ENCODE measurements at places on chromosomes 16 and 17.

DNA sequence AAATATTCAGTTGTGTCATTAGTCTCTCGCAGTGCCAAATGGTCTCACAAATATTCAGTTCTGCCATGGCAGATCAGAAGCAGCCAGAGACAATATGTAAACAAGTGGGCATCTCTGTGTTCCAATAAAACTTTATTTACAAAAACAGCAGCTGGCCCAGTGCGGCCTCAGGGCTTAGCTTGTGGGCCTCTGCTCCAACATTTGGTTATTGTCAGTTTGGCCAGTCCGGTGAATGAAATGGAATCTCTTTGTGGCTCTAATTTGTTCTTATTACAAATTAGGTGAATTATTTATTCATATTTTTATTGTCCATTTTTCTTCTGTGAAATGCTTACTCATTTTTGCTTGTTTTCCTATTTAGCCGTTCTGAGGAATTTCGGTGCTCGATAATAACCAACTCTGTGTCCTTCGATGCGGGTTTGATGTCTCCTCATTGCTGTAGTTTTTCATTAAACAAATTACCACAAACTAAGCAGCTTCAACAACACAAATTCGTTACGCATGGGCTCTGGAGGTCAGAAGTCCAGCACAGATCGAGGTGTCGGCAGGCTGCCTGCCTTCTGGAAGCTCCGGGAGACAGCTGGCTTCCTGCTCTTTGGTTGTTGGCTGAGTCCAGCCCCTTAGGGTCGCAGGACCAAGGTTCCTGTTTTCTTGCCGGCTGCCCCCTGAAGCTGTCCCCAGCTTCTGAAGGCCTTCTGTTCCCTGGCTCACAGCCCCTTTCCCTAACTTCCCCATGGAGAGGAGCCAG is 4.1 kb upstream of the SLC38A10 start:
- DNase-seq = no peak

- no peak for DNase-seq
Observed at GRCh38 chr17:12553625-12554024, 112.1 kb upstream of the MYOCD start.

GRCh38 chr17:78172249-78173051 is 4.1 kb downstream of the SYNGR2 start:
- no peak for DNase-seq

GRCh38 chr17:37801171-37801570 is 56.3 kb upstream of the HNF1B start:
- no peak for DNase-seq

DNA sequence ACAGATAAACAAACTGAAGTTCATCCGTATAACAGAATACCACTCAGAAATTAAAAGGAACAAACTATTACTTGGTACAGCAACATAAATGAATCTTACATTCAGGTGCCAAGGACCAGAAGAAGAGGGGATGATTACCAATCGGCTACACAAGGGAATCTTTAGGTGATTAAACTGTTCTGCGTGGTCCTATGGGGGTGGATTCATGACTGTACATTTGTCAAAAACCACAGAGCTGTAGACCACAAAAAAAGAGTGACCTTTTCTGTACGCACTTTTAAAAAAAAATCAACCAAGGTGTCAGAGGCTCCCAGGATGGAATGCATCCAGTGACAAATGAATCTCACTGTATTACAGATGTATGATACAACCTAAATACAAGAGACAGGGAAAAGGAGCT is 110.8 kb downstream of the CDYL2 start:
- DNase-seq = no peak

DNA sequence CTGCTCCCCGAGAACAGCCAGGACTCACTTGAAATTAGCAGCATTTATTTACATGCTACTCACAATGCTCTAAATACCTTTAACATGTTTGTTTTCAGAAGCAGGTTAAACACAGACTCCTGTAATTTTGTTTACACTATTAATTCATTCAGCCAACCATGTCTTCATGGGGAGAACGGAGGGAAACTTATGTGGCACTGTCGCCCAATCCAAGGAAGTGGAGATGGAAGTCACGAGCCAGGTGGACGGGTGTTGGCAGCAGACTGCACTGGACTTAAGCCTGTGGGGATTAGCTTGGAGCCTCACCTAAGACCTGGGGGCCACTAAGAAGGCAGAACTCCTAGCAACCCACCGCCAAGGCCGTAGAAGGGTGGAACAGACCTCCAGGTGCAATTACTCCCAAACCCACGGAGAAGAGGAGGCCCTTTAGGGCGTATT is 8.8 kb upstream of the GFAP start:
- DNase-seq = no peak

DNA sequence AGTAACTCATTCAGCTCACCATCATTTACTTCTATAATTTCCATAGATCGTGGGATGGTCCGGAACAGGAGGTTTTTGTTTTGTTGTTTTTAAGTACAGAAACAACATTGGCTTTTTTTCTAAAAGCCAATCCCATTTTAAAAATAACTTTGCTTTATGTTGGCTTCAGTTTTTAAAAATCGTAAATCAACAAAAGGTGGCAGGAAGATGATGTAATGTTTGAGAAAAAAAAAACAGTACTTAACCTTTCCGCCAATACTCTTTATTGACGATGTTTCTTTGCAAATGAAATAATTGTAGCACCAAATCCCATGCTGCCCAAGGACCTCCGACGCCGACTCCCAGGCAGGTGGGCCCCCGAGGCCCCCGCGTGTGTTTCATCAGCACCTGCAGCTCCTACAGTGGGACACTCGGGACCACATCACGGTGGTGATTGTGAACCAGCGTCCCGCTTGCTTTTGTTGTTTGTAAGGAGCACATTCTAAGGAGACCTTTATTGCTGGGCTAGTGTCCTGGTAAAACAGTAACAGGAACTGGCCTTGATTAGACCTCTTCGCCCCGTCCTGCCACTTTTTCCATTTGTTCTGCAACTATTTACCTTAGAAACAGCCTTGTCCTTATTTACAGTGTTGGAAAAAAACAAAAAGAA is 140.2 kb upstream of the CHMP6 start:
- no peak for DNase-seq

DNA sequence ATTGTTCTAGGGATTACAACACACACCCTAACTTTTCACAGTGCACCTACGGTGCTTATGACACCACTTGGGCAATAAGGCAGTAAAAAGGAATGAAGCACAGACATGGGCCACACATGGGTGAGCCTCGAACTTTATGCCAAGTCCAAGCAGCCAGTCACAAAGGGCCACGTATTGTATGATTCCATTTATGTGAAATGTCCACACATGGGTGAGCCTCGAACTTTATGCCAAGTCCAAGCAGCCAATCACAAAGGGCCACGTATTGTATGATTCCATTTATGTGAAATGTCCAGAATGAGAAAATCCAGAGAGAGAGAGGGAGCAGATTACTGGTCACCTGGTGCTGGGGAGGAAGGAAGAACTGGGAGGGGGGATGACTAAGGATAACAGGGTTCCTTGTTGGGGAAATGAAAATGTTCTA is 22.2 kb downstream of the RMI2 start:
- DNase-seq = no peak

DNA sequence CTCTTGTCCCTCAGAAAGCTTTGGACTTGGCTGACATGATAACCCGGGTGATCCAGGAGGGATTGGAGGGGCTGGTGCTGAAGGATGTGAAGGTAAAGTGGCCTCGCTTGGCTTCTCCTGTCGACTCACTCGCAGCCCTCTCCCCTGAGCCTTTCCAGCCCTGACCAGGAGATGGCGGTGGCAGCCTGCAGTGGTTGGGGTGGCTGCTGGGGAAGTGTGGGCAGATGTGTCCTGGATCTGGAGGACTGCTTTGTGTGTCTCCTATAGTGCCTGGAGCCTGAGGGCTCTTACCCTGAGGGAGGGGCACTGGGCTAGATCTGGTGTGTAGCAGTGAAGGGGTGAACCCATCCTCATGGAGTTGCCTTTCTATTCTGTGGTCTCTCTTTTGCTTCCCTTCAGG is 17.9 kb downstream of the LIG3 start:
- DNase-seq = peak; percentile 66

GRCh38 chr17:9912121-9913099 is 7.3 kb upstream of the RCVRN start:
- no peak for DNase-seq

GRCh38 chr17:38943607-38944006 is 18.2 kb downstream of the LASP1NB start:
- no peak for DNase-seq

- DNase-seq = peak; percentile 67
Observed at GRCh38 chr16:18983565-18984434, at the start of gene TMC7. Gene TMC7 (plus strand): TSS chr16:18983934. CDS start chr16:18984064, 130 bp downstream.

DNA sequence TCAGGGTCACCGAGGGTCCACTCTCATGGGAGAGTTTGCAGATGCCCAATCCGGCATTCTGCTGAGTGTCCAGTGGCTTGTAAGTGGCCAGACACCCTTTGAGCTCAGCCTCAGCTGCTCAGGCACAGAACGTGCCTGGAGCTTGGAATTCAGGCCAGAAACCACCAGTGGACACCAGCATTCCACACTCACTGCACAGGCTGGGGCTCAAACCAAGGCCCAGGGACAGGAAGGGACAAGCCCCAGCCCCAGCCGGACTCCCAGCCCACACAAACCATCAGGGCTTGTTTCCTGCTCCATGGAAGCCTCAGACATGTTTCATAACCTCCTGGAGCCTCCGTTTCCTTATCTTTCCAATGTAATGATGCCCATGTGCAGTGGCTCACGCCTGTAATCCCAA is 5.0 kb upstream of the NPRL3 start:
- no peak for DNase-seq

GRCh38 chr17:45230787-45231480 is 9.2 kb downstream of the FMNL1 start:
- DNase-seq = no peak

DNA sequence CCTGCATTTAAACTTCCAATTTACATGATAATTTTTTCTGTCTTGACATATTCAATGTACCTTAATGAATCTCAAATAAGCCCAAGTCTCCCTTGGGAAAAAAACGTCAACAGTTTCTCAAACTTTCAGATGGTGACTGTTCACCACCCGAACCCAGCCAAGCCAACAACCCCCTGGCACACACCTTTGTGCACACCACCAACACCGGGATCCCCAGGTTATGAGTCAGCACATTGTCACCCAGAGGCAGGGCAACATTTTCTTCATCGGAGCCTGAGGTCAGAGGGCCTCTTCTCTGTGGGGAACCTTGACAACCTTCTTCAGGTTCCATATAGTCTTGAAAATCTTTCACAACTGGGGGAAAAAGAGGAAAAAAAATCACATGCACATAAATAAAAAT is 15.5 kb downstream of the DYNC1LI2 start:
- no peak for DNase-seq

- DNase-seq = no peak
Observed at GRCh38 chr16:48535369-48535787, 74.6 kb downstream of the N4BP1 start.

- DNase-seq = no peak
Observed at GRCh38 chr17:20271011-20271610, 196.2 kb downstream of the LGALS9B start.

DNA sequence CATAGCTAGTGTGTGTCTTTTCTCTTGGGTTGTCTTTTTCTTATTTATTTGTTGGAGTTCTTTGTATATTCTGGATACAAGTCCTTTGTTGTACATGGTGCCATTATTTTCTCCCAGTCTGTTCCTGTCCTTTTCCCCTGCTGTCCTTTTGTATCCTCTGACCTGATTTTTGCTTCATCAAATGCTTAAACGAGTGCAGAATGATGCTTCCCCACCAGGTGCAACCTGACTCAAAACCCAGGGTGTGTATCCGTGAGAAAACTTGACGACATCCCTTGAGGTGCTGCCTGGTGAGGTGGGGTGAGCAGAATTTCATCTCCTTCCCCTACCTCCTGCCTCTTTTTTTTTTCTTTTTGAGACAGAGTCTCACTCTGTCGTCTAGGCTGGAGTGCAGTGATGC is 88.6 kb downstream of the NTN1 start:
- DNase-seq = no peak

DNA sequence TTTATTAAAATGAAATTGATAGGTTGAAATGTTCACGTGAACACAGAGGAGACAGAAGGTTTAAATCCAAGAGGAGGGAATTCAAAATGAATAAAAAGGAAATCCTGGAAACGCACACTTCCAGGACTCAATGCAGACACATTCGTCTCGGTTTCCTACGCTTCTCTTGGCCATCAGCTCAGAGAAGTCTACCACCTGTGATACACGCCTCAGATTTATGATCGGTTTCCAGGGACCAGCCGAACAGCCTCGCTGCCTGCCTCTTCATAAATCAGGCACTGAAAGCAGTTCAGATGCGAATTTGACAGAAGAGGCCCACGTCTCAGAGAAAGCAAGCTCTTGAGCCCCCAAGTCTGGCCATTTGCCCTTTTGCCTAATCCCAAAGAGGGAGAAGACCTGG is 125.5 kb upstream of the IRX3 start:
- DNase-seq = no peak

GRCh38 chr16:21279501-21279900 is 1.4 kb upstream of the CRYM start:
- DNase-seq = no peak

DNA sequence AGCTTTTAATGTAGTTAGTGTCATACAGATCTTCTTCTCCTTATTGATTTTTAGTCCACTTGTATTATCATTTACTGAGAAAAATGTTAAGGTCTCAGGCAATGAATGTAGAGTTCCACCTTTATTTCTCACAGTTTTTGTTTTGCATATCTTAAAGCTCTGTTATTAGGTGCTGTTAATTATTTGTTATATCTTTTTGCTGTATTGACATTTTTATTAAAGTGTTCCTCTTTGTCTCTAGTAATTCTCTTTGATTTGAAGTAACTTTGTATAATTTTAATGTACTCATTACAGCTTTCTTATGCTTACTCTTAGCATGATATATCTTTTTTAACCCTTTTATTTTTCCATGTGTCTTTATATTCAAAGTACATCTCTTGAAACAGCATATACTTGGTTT is 22.4 kb upstream of the USP43 start:
- no peak for DNase-seq

GRCh38 chr16:56041556-56042140 is 149.6 kb upstream of the GNAO1 start:
- DNase-seq = no peak

DNA sequence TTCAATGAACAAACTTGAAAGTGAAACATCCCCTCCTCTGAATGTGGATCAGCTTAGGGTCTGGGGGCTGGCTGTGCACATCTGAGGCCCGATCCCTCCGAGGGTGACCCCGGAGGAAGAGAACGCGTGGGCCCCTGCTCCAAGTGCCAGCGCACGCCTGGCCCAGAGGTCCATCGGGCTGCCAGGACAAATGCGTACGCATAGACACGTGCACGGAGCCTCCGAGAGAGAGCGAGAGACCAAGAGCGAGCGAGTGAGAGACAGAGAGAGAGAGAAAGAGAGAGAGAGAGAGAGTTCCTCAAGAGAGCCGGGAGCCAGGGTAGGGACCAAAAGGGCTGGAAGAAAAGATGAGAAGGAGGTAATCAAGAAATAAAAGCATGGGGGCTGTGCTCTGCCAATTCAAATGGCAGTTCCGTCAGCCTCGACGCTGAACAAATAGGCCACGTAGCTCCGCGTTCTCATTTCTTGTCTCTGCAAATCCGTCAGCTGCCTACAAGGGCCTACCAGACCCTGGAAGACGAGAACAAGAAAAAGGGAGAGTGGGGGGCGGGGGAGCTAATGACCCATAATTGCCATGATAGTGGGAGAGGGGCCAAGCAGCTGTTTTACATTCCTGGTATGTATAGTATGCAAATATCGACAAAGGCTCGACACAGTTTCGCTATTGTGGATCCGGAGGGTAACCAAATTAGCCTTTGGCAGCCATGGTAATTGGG is 435.3 kb upstream of the ZFHX3 start:
- no peak for DNase-seq
